ENCODE measurements at places on chromosomes 7 and 10.

GRCh38 chr7:49597805-49598204, 175.6 kb upstream of the VWC2 start:
- no peak for DNase-seq

DNA sequence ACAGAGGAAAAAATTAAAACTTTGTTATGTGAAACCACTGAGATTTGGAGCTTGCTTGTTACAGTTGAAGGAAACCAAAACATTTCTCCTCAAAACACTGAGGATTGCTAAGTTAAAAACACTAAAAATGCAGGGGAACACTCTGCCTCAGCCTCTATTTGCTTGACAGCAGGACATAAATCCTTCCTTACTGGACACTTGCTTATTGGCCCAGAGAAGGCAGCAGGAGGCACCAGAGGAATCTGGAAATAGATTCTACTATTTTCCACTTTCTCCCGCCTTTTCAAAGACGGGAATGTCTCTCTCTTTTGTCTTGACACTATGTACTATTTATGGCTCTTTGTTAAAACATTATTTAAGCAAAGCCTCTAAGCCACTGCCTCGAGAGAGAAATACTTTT, 67.9 kb downstream of the MTURN start:
- DNase-seq, result no peak

GRCh38 chr10:4216726-4217125, 431.7 kb upstream of the KLF6 start:
- DNase-seq, result no peak

- DNase-seq, result no peak
These were observed 153.6 kb downstream of the TMEM178B start for GRCh38 chr7:141227454-141227853.

GRCh38 chr7:52635021-52635420, 400.4 kb upstream of the POM121L12 start:
- DNase-seq, result no peak

GRCh38 chr10:80126876-80127275, 5.7 kb upstream of the PLAC9 start:
- DNase-seq, result no peak

GRCh38 chr7:111030336-111030735, 60.6 kb upstream of the LRRN3 start:
- no peak for DNase-seq

Measured in stimulated activated CD8-positive, alpha-beta memory T cell treated with anti-CD3 and anti-CD28 coated beads, Interleukin-4, amount 100 ng/mL, for 4 hours (primary cell).